Activated T-helper 17 cell treated with anti-CD3 and anti-CD28 coated beads, Interleukin-2, amount 50 U/mL, for 72 hours (primary cell): ENCODE measurements at places on chromosomes 7 and 10.

- peak; percentile 34 for ATAC-seq
- H3K4me3 ChIP-seq, result no peak overlapping the region
- no peak overlapping the region for H3K27ac ChIP-seq
- H3K36me3 ChIP-seq, result peaks cover 82% of the 10 kb centered on the region
- no peaks in the 10 kb centered on the region for H3K27me3 ChIP-seq
Observed at GRCh38 chr7:140463111-140463510, 16.2 kb downstream of the MKRN1 start.

- H3K4me3 ChIP-seq, result no peak overlapping the region
- H3K36me3 ChIP-seq, result no peaks in the 10 kb centered on the region
- peaks cover 3% of the 10 kb centered on the region for H3K27me3 ChIP-seq
- ATAC-seq, result no peak
- H3K27ac ChIP-seq, result no peak overlapping the region
Observed at GRCh38 chr7:29478226-29478625, 85.4 kb upstream of the PRR15 start.

DNA sequence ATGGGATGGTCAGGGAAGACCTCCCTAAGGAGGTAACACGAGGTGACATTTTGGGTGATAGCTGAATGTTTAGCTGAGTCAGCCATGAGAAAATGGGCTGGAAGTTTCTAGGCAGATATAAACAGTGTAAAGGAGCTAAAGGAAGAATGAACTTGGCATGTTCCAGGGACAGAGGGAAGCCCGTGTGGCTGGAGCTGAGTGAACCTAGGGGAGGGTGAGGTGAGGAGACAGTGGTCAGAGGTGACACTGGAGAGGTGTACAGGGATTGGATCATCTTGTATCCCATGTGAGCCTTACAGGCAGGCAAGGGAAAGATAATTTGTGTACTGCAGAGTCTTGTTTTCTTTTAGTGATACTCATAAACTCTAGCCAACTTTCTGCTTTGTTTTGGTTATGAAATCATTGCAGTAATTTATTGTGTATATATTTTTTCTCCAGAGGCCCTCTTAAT lies 1.8 kb downstream of the STARD3NL start:
- H3K4me1 ChIP-seq, result peaks cover 11% of the 10 kb centered on the region
- ATAC-seq, result no peak
- H3K36me3 ChIP-seq, result no peaks in the 10 kb centered on the region
- H3K27ac ChIP-seq, result peak overlapping the region; percentile 2
- peak overlapping the region; percentile 93 for H3K4me3 ChIP-seq

DNA sequence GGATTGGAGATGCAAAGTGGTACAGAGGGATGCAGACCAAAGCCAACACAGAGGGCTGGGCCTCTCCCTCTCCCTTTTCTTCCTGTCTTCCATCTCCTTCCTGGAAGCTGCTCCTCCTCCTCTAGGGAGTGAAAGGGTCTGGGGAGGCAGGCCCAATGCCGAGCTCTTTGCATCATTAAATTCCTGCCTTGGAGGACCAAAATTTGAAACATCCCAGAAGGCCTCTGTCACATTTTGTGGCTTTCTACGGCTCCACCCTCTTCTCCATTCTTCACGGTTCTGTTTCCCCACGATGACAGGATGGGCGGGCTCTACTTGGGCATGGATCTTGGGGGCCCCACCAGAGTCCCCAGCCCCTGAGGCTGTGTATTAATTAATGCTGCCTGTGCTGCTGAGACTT lies 76.4 kb downstream of the NEURL1 start:
- no peaks in the 10 kb centered on the region for H3K36me3 ChIP-seq
- H3K4me1 ChIP-seq, result no peaks in the 10 kb centered on the region
- no peaks in the 10 kb centered on the region for H3K27me3 ChIP-seq
- H3K4me3 ChIP-seq, result no peak overlapping the region

DNA sequence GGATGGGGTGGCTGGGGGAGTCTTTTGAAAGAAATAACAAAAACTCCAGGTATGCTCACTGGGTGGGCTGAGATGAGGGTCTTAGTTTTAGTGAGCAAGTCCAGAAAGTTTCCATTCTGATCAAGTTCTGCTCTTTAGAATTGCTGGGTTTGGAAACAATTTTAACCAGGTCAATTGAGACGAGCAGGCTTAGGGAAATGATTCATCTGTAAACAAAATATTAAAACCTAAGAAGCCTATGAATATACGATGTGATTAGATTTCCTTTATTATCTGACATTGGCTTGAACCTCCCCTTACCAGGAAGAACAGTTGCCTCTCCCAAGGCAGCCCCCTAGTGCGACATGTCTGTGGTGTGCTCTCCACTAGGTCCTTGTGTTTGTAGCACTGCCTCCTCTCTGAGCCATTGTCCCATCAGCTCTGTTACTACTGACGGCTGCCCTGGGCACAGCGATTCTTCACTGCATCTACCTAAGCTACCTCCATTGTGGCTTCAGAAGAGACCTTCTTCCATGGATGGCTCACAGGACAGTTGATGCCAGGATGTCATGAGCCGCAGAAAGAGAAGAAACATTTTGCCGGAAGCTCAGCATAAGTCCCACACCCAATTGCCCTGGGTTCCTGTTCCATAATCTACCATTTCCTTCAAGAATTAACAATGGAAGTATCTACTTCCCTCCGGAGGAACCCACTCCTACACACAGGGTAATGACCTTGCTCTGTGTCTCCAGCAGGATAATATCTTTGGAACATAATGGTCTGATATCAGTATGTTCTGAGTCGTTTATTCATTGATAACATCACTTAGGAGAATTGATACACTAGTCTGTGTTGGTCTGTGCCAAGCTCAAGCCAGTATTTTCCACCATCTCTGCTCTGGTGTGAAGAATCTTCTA lies 95.1 kb upstream of the ITGB1 start:
- no peaks in the 10 kb centered on the region for H3K4me1 ChIP-seq
- no peaks in the 10 kb centered on the region for H3K27me3 ChIP-seq
- H3K36me3 ChIP-seq, result no peaks in the 10 kb centered on the region
- no peak overlapping the region for H3K27ac ChIP-seq

- no peaks in the 10 kb centered on the region for H3K4me1 ChIP-seq
- H3K4me3 ChIP-seq, result no peak overlapping the region
- no peak overlapping the region for H3K27ac ChIP-seq
- H3K36me3 ChIP-seq, result no peaks in the 10 kb centered on the region
Observed at GRCh38 chr10:17989908-17990767, 38.4 kb downstream of the SLC39A12 start.

GRCh38 chr10:65518379-65518778 lies 1407.5 kb upstream of the LRRTM3 start:
- no peaks in the 10 kb centered on the region for H3K4me1 ChIP-seq
- H3K4me3 ChIP-seq, result no peak overlapping the region
- no peak overlapping the region for H3K27ac ChIP-seq
- ATAC-seq, result no peak

DNA sequence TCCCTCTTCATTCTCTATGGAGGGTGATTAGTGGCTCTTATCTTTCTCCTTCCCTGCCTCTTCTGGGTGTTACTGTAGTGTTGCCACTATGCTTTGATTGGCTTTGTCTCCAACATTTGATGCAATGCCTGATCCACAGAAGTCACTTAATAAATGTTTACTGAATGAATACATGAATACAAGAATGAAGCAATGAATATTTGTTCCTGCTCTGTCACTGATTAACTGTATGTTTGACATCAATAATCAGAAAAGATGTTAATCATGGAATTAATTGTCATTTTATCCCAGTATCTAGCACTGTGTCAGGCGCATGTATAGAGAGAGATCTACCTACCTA lies 4.3 kb downstream of the ANK3 start:
- peaks cover 6% of the 10 kb centered on the region for H3K36me3 ChIP-seq
- H3K4me1 ChIP-seq, result peaks cover 16% of the 10 kb centered on the region
- H3K4me3 ChIP-seq, result no peak overlapping the region
- ATAC-seq, result no peak
- no peak overlapping the region for H3K27ac ChIP-seq
- H3K27me3 ChIP-seq, result no peaks in the 10 kb centered on the region

DNA sequence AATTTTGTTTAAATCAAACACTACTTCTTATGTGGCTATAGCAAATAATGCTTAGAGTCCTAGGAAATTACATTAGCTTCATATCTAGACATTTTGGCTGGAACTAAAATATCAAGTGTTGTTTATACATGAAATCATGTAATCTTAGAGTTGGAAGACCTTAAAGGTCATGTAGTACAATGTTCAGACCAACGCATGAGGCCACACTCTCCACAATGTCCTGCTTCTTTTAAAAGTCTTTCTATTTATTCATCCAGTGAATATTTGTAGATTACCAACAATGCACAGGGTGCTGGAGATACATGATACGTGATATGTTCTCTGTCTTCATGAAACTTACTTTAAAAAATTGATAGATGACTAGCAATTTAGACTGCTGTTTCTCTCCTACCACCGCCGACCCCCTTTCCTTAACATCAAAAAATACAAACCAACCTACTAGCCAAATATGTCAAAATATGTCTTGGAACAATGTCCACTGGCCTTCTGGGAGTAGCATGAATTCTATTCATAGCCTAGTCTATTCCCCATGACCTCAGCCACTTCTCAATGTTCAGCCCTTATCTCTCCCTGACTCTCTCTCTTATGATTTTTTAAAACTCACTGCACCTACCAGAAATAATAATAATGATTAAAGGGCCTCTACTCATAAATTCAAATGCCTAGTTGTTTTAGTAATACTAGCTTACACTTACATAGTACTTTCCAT lies 59.5 kb upstream of the CAV2 start:
- no peaks in the 10 kb centered on the region for H3K36me3 ChIP-seq
- no peak overlapping the region for H3K27ac ChIP-seq
